ENCODE measurements at places on chromosomes 1 and 21. TPM values are rescaled to one million over a fixed set of nuclear protein-coding genes. Genes with fewer than 3 reads are reported as not detected.

C1orf185 gene
- total RNA-seq = not detected

DISP3 gene
- 5.8 TPM for total RNA-seq

UQCRHL gene
- 14.5 TPM for total RNA-seq

ZFP69B gene
- total RNA-seq = 7.2 TPM

VANGL2 gene
- 32.7 TPM for total RNA-seq

IFI6 gene
- total RNA-seq = 5.8 TPM

LCE2B gene
- not detected for total RNA-seq

DMRTA2 gene
- total RNA-seq = 0.10 TPM

LIN9 gene
- 19.9 TPM for total RNA-seq

RGS8 gene
- total RNA-seq = 14.2 TPM

OR2L3 gene
- total RNA-seq = not detected

RGS1 gene
- total RNA-seq = 0.07 TPM

DNA sequence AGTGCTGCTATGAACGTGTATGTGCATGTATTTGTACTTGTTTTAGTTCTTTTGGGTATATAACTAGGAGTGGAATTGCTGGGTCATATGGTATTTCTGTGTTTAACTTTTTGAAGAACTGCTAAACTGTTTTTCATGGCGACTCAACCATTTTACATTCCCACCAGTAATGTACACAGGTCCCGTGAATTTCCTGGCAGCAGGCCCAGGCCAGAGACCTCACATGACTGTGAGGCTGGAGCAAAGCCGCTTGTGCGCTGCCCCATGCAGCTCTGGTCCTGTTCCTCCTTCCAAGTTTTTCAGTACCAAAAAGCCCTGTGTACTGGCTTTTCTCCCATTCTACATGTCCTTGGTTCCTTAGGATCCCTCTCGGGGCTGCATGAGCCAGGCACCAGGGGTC, 29.6 kb downstream of the ACOT11 start:
- DNase-seq = no peak

GRCh38 chr21:39934895-39935294, 67.7 kb downstream of the PCP4 start:
- DNase-seq = no peak

GRCh38 chr1:1614954-1615255, 395 bp upstream of the MIB2 start:
- no peak for DNase-seq

GRCh38 chr1:236204656-236205055, 62.3 kb downstream of the GPR137B start:
- no peak for DNase-seq

DNA sequence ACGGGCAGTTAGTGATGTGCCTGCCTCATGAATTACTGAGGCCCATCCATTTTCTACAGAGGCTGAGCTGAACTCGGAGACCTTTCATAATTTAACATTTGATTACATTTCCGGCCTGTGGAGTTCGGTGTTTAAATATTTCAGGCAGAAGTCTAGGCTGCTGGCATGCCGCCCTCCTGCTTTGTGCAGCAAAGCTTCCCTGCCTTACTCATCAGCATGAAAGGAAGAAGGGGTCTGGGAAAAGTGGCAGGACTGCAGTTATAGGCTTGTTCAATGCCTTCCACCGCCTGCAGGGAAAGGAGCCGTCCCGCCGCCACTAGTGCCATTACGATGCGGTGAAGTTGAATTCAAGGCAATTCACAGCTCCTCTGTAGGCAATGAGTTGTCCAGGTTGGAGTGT, 527.9 kb downstream of the NPHP4 start:
- DNase-seq = no peak

DNA sequence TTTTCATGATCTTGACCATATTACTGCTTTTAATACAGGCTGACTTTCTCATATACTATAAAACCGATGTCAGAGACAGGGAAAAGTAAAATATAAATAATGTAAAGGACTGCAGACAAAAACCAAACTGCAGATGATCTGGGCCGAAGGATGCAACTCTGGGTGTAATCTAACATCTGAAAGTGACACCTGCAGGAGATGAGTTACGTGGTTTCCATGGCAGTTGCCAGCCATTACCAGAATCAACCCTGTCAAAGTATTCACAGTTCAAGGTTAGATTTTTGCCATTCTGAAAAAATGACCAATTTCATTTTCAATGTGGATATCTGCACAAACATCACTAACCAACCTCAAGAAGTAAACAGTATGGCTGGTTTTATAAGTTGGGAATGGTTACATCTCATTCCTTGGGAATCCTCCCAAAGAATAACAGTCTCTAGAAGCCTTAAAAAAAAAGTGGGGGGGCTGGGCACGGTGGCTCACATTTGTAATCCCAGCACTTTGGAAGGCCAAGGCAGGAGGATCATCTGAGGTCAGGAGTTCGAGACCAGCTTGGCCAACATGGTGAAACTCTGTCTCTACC, 27.7 kb downstream of the DNAJC11 start:
- no peak for DNase-seq

DNA sequence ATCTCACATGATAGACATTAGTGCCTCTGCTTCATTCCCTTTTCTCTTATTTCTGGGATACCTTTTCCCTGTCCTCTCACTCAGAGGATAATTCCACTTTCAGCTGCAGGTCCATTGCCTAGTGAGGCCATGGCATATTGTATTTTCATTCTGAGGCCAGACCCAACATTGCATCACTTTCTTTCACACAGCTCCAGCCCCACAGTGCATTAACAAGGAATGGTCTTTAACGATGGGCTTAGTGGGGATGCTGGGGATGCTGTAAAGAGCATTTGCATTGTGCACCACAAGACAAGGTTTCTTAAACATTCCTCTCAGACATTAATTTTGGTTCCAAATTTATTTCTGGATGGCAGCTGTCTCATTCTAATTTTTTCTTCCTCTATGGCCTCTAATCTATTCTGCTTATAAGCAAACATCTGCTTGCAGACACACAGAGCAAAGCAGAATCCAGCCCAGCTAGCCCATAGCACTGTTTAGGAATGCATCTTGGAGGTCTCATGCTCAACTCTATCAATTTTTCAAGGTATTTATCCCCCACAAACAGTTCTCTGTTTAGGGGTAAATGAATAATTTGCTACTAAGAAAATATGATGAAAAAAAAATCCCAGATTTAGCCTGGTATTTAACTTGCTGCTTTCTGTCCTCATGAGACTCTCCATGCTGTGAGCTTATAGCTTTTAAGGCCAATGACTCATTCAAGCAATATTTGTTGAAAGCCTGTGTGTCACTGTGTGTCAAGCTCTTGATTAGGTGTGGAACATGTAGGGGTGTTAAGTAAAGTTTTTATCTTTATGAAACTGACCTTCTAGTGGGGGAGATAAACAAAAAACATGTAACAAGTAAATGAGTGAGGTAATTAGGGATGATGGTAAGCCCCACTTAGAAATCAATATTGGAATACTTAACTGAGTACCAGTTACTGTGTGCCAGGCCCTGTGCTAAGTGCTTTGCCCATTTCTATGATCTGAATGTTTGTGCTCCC, 44.5 kb upstream of the CCDC190 start:
- no peak for DNase-seq

DNA sequence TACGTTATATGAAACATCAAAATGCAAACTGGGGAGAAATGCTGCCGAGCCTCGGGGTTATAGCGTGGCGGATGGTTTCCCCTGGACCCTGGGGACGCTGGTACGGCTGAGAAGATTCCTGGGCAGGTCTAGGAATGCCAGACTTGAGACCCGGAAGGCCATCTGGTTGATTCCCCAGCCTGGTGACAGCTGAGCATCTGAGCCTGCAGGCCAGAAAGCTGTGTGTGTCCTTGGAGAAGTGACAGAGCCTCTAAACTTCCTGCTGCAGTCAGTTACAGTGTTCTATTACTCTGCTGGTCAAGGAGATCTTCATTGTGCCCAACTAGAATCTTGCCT, 2.3 kb downstream of the VASH2 start:
- no peak for DNase-seq

DNA sequence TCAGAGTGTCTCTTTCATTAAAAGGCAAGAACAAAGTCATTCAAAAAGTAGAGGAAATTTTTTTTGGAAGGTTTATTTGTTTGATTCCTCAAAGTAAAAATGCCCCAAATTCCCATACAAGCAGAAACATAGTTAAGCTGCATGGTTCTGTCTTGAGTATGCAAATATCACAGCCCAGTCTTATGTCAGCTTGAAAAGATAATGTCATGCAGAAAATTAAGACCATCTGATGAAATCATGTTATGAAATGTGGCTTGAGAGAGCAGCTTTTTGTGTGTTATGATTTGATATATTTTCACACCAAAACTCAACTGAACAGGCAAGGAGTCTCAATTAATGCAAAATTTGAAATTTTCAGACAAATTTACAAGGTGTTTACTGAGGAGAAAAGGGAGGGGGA, 411.0 kb downstream of the LMO4 start:
- DNase-seq = no peak

GRCh38 chr1:98051065-98051675, 130.3 kb upstream of the DPYD start:
- DNase-seq = peak; percentile 53

GRCh38 chr1:193031431-193031830, 27.7 kb downstream of the UCHL5 start:
- DNase-seq = no peak

- DNase-seq = peak; percentile 64
Measured at GRCh38 chr1:205003358-205004131, 39.5 kb upstream of the CNTN2 start.

GRCh38 chr1:64581135-64581842, 111.4 kb downstream of the CACHD1 start:
- DNase-seq = no peak

- DNase-seq = no peak
Measured at GRCh38 chr1:2134621-2135307, 59.8 kb downstream of the FAAP20 start.

- DNase-seq = no peak
Measured at GRCh38 chr1:20932437-20932977, 145.4 kb upstream of the HP1BP3 start.

GRCh38 chr21:38989745-38990423, 184.2 kb downstream of the ETS2 start:
- DNase-seq = no peak

DNA sequence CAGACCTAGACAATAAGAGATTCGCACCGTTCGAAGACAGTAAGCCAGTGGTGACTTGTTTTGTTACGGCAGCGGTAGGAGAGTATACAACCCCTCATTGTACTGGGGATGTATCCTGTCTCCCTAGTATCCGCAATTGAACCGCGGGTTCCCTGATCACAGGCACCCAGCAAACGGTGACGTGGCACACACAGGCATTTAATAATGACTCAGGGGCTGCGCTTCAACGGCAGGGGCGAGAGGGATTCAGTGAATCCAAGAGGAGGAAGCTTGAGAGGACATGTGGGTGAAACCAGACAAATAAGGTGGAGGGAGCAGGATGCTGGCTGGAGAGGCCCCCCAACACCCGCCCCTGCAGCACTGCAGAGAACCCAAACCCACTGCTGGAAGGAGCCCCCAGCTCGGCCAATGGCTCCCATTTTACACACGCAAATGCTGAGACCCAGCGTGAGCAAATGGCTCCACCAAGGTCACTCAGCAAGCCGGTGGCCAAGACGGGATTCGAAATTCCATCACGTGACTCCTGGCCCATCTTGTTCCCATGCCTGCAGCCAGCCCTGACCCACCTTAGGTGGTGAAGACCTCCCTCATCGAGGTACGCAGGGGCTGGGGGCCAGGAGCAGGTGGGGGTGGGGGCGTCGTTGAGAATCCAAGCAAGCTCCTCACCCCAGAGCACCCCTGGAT, 149.9 kb downstream of the SYF2 start:
- DNase-seq = no peak

DNA sequence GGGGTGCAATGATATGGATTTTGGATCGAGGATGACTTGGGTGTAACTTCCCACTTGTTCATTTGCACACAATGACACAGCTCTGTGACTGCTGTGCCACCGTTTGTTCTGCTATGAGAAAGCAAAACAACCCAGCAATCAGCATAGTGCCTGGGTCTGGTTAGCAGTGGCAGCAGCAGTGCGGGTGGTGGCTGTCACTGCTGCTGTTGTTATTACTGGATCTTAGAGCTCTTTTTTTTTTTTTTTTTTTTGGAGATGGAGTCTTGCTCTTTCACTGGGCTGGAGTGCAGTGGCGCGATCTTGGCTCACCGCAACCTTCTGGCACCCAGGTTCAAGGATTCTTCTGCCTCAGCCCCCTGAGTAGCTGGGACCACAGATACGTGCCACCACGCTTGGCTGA, 56.9 kb downstream of the TBCE start:
- no peak for DNase-seq

DNA sequence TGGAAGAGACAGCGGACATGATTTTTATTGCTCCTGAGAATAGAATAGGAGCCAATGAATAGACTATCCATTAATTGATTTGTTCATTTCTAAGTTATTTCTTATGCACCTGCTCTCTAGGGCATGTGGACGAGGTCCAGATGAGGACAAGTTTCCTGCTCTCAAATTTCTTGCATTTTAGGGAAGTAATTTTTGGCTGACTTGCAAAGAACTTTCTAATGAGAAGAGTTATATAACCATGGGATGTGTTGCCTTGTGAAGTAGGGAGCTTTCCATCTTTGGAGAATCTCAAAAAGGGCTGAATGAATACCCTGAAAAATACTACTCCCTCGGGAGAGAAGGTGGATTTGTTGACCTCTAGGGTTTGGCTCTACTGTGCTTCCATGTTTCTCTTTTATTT, 243.0 kb downstream of the KIF26B start:
- DNase-seq = no peak

DNA sequence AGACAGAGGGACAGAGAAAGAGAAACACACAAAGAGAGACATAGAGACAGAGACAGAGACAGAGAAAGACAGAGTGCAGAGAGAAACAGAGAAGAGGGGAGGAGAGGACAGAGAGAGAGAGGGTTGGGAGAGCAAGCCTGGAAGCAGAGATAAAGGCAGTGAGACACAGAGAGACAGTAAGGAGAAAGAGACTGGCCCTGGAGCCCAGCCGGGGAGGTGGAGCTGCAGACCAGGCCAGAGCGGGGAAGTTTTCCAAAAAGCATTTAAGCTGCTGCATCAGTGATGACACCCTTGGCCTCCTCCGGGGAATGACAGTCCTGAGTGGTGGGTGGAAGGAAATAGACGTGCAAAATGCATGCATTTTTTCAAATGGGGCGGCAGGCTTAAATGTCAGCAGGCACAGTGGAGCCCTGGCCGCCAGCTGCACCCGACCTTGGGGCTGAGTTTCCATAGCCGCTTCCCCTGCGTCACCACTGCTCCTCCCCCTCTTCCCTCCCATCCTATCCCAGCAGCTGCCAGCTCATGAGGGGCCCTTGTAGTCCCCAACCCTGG, 95.4 kb upstream of the KLHDC7A start:
- DNase-seq = peak; percentile 84

DNA sequence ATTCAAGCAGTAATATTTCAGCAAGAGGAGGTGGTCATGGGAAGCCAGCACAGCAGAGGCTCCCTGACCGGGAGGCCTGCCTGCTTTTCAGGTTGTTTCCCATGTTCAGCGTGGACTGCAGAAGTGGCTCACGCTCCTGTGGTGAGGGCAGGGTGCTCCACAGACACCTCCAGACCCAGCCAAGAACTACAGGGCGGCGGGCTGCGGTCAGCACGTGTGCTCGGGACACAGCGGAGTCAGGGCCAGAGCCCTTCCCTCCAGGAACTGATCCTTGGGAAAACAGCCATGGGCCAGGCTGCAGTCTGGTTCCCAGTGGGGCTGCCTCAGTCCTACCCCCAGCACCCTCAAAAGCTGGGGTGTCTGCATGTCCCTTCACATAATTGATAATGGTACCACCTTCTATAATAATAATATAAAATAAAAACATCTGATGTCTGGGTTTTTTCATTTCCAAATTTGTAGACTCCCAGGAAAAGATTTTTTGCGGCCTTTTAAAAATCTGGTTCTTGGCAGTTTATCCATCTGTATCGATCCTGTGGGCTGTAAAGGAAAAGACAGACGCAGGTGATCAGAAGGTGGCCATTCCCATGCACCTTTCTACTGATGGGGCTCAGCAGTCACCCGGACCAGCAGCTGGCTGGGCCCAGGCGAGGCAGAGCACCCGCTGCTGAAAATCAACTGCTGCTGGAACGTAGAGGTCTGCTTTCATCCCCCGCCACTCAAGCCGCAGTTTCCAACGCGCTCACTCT, 10.7 kb downstream of the THAP3 start:
- DNase-seq = no peak

Data from H7 (cell line).